Upper lobe of left lung (tissue), 6 donors: ENCODE measurements at places on chromosomes 5 and 9. TPM values are rescaled to one million over a fixed set of nuclear protein-coding genes. Genes with fewer than 3 reads are reported as not detected.

GRCh38 chr5:111931655-111932054, 174.7 kb upstream of the NREP start:
- no peaks in the 10 kb centered on the region for H3K27me3 ChIP-seq
- H3K4me1 ChIP-seq, result no peaks in the 10 kb centered on the region
- no peak overlapping the region for H3K27ac ChIP-seq
- H3K36me3 ChIP-seq, result no peaks in the 10 kb centered on the region
- DNase-seq, result no peak

Gene AK8
- total RNA-seq, result 8.4 TPM

- H3K27me3 ChIP-seq, result no peaks in the 10 kb centered on the region
- H3K36me3 ChIP-seq, result no peaks in the 10 kb centered on the region
- no peak overlapping the region for H3K27ac ChIP-seq
- peaks cover 12% of the 10 kb centered on the region for H3K4me1 ChIP-seq
Observed at GRCh38 chr5:119409235-119409815, 43.0 kb upstream of the HSD17B4 start.

GRCh38 chr5:17105744-17106418, 111.5 kb upstream of the BASP1 start:
- H3K4me1 ChIP-seq, result no peaks in the 10 kb centered on the region
- DNase-seq, result no peak
- no peaks in the 10 kb centered on the region for H3K27me3 ChIP-seq
- H3K27ac ChIP-seq, result no peak overlapping the region
- H3K36me3 ChIP-seq, result no peaks in the 10 kb centered on the region

Gene CCDC187
- total RNA-seq, result 0.17 TPM

- H3K4me1 ChIP-seq, result no peaks in the 10 kb centered on the region
- no peak for DNase-seq
- H3K4me3 ChIP-seq, result no peak overlapping the region
Observed at GRCh38 chr9:74810200-74810599, 77.5 kb downstream of the TRPM6 start.
